ENCODE measurements at places on chromosomes 13 and 19.
A peak's percentile ranks its signal among the peaks of the same experiment; 100 is the strongest.

DNA sequence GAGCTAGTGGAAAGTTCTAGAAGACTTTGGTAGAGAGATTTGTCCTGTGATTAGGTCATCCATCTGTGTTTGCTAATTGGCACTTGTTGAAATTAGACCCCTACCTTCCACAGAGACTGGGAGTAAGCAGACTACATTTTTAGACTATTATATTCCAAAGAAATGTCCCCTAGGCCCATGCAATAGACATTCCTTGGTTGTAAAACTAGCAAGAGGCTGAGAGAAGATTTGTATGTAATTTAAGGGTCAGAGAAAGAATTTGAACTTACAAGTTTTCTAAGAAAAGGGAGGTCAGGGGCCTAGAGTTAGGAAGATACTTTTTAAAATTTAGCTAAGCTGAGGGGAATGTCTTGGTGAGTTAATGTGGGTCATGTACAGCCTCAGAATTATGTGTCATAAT lies 470.7 kb upstream of the SLITRK1 start:
- H3K27me3 ChIP-seq, result no peaks in the 10 kb centered on the region
- no peak for DNase-seq
- H3K4me1 ChIP-seq, result no peaks in the 10 kb centered on the region
- H3K27ac ChIP-seq, result no peak overlapping the region
- H3K36me3 ChIP-seq, result no peaks in the 10 kb centered on the region

DNA sequence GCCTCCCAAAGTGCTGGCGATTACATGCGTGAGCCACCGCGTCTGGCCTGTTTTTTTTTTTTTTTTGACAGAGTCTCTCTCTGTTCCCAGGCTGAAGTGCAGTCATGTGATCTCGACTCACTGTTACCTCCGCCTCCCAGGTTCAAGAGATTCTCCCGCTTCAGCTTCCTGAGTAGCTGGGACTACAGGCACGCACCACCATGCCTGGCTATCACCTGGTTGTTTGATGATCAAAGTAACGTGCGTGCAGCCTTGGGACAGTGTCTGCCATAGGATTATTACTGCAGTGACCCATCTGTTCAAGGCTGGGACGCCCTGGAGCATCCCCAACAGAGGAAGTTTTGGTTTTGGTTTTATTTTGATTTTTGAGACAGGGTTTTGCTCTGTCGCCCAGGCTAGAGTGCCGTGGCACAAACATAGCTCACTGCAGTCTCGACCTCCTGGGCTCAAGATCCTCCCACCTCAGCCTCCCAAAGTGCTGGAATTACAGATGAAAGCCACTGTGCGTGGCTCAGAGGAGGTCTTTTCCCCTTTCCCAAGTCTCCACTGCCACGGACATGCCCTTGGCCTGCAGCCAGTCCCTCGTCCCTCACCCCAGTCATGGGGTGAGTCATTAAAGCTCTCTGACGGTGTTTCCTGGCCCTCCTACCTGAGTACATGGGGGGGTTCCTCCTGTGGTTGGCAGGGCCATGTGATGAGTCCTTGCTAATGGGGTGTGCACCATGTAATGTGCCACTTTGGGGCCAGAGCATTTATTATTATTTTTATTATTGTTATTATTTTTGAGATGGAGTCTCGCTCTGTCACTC lies 65.6 kb downstream of the IER2 start:
- peaks cover 56% of the 10 kb centered on the region for H3K36me3 ChIP-seq
- no peak overlapping the region for H3K27ac ChIP-seq
- no peak for DNase-seq
- no peak overlapping the region for H3K4me3 ChIP-seq
- H3K4me1 ChIP-seq, result no peaks in the 10 kb centered on the region

DNA sequence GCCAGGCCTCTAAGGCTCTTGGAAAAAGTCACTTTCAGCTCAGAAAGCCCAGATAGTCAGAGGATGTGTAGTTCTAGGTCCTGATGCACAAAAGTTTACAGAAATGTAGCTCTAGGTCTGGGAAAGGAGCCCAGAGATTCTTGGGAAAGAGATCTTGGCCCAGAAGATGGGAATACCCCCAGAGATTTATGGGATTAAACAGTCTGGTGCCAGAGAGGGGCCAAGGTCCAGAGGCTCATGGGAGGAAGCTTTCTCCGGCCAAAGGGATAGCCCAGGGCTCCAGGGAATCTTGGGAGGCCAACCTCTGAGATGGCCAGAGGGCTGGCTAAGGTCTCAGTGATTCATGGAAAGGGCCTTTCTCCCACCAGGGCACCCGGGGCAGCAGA lies 15.2 kb downstream of the BCAT2 start:
- DNase-seq, result no peak
- peak overlapping the region; percentile 96 for H3K27ac ChIP-seq
- peaks cover 25% of the 10 kb centered on the region for H3K4me1 ChIP-seq
- peaks cover 36% of the 10 kb centered on the region for H3K36me3 ChIP-seq
- no peak overlapping the region for H3K4me3 ChIP-seq
- no peaks in the 10 kb centered on the region for H3K27me3 ChIP-seq

DNA sequence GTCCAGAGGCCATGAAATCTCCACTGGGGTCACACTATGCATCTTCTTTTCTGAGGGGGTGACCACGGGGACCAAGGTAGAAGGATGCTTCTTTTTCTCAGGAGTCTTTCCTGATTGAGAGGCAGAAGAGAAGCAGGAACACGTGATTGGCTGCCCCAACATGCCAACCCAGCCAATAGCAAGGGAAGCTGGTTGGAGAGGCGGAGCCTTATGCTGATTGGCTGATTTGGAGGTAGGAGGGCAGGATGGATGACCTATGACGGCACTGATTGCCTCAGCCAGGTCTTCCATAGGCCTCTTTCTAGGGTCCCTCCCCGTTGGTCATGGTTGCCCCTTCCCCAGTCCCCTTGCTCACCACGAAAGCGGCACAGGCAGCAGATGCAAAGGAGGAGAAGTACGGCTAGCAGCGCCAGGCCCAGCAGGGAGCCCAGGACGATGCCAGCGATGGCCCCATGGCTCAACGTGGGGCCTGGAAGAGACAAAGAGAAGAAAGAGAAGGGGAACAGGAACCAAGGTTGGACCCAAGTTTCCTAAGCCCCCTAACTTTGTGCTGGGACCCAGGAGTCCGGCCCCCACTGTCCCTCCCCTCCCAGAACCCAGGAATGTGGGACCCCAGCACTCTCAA lies 8.0 kb downstream of the VSIG10L start:
- H3K36me3 ChIP-seq, result peaks cover 17% of the 10 kb centered on the region
- peaks cover 6% of the 10 kb centered on the region for H3K4me1 ChIP-seq
- H3K27ac ChIP-seq, result no peak overlapping the region
- H3K27me3 ChIP-seq, result no peaks in the 10 kb centered on the region
- no peak for DNase-seq

GRCh38 chr19:4399812-4400134 lies 574 bp downstream of the SH3GL1 start:
- H3K27me3 ChIP-seq, result no peaks in the 10 kb centered on the region
- peaks cover 62% of the 10 kb centered on the region for H3K4me1 ChIP-seq
- H3K27ac ChIP-seq, result peak overlapping the region; percentile 88

- H3K27me3 ChIP-seq, result no peaks in the 10 kb centered on the region
- no peaks in the 10 kb centered on the region for H3K36me3 ChIP-seq
- H3K27ac ChIP-seq, result no peak overlapping the region
- H3K4me3 ChIP-seq, result no peak overlapping the region
- DNase-seq, result no peak
- no peaks in the 10 kb centered on the region for H3K4me1 ChIP-seq
These were observed 2130.9 kb upstream of the PCDH20 start for GRCh38 chr13:63546524-63546923.

- peaks cover 23% of the 10 kb centered on the region for H3K36me3 ChIP-seq
- H3K4me3 ChIP-seq, result peak overlapping the region; percentile 79
- H3K27ac ChIP-seq, result peak overlapping the region; percentile 37
- no peak for DNase-seq
These were observed 646 bp downstream of the ABHD8 start for GRCh38 chr19:17302391-17303166.

DNA sequence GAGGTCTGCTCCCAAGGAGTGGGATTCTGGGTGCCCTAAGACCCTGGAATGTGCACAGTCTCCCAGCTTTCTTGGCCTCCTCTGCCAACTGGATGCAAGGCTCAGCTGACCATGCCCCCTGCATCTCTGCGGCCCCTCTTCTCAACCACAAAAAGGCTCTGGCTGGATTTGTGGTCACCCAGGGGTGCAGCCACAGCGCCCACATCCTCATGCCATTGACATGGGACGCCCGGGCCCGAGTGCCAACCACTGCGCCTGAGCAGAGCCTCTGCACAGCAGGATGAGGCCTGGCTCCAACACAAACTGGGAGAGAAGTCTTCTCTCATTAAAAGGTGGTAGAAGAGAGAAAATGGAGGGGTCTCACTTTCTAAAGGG lies 103.5 kb downstream of the FOXO1 start:
- H3K4me3 ChIP-seq, result no peak overlapping the region
- peaks cover 17% of the 10 kb centered on the region for H3K4me1 ChIP-seq
- H3K36me3 ChIP-seq, result peaks cover 4% of the 10 kb centered on the region
- DNase-seq, result no peak
- H3K27ac ChIP-seq, result peak overlapping the region; percentile 9

- H3K4me1 ChIP-seq, result peaks cover 37% of the 10 kb centered on the region
- no peak for DNase-seq
- H3K27ac ChIP-seq, result no peak overlapping the region
- no peak overlapping the region for H3K4me3 ChIP-seq
- peaks cover 94% of the 10 kb centered on the region for H3K36me3 ChIP-seq
These were observed 22.0 kb downstream of the MPND start for GRCh38 chr19:4365341-4365740.

- no peak overlapping the region for H3K4me3 ChIP-seq
- no peaks in the 10 kb centered on the region for H3K27me3 ChIP-seq
- no peaks in the 10 kb centered on the region for H3K36me3 ChIP-seq
- no peak overlapping the region for H3K27ac ChIP-seq
- no peak for DNase-seq
- peaks cover 41% of the 10 kb centered on the region for H3K4me1 ChIP-seq
These were observed 43.1 kb downstream of the COL4A1 start for GRCh38 chr13:110263888-110264287.

- DNase-seq, result no peak
- peaks cover 14% of the 10 kb centered on the region for H3K4me1 ChIP-seq
These were observed 4.1 kb downstream of the CRYL1 start for GRCh38 chr13:20521364-20522115.

GRCh38 chr19:45852983-45853382 lies 10.0 kb downstream of the SYMPK start:
- DNase-seq, result no peak
- no peak overlapping the region for H3K27ac ChIP-seq
- H3K27me3 ChIP-seq, result no peaks in the 10 kb centered on the region
- peaks cover 70% of the 10 kb centered on the region for H3K36me3 ChIP-seq

DNA sequence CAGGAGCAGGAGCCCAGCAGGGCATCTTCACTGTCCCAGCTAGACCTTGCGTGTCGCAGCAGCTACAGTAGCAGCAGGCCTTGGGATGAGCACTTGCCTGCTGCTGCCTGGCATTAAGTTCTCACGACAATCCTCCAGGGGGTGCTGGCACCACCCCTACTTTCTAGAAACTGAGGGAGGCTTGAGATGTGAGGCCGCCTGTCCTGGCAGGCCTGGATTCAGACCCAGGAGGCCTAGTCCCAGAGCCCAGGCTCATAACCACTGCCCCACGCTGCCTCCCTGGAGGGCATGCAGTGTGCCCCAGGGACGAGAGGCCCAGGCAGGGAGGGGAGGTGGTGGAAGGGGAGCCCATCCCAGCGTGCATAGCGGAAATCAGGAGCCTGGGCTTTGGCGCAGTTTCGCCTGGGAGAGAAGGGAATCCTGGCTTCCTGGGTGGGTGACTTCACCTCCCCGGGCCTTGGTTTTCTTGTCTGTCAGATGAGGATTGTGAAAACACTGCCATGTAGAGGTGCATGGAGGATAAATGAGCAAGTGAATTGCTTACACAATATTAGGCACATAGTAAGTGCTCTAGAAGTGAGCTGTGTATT lies 26.1 kb downstream of the PPP5C start:
- H3K4me3 ChIP-seq, result no peak overlapping the region
- H3K36me3 ChIP-seq, result peaks cover 60% of the 10 kb centered on the region
- H3K27ac ChIP-seq, result peak overlapping the region; percentile 2
- H3K4me1 ChIP-seq, result peaks cover 20% of the 10 kb centered on the region

DNA sequence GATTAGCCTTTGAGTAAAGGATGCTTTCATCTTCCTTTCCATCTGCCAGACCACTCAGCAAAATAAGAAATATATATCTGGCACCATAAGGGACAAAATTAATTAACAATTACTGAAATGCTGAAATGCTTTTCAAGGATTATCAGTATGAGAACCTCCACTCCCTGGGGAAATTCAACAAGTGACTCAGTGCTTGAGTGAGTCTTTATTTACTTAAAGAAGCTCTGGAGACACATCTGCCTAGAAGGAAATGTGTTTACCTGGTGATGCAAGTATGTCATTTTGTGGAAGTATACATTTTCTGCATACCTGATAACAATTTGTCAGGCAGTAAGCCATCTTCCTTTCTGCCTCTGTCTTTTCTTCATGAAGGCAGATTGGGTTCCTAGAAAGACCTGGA lies 23.4 kb downstream of the ZNF560 start:
- no peak overlapping the region for H3K4me3 ChIP-seq
- no peak overlapping the region for H3K27ac ChIP-seq
- DNase-seq, result no peak
- H3K4me1 ChIP-seq, result no peaks in the 10 kb centered on the region
- H3K36me3 ChIP-seq, result no peaks in the 10 kb centered on the region
- no peaks in the 10 kb centered on the region for H3K27me3 ChIP-seq

DNA sequence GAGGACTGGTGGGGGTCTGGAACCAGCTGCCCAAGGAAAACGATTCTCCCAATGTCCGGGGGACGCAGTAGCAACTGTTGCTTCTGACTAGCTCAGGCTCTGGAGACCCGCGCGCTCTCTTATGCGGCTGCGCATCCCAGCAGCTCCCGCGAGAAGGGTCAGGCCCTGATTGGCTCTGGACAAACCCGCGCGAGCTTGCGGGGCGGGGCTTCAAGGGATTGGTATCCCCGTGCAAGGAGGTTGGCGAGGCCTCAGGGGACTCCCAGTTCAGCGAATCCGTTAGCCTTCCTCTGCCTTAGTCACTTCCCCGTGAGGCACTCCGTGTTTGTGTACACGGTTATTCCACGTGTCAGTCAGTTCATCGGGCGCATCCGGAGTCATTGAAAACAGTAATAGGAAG lies 20.2 kb downstream of the SIGLECL1 start:
- no peak overlapping the region for H3K4me3 ChIP-seq
- H3K36me3 ChIP-seq, result no peaks in the 10 kb centered on the region
- no peaks in the 10 kb centered on the region for H3K27me3 ChIP-seq
- no peak overlapping the region for H3K27ac ChIP-seq
- no peak for DNase-seq

DNA sequence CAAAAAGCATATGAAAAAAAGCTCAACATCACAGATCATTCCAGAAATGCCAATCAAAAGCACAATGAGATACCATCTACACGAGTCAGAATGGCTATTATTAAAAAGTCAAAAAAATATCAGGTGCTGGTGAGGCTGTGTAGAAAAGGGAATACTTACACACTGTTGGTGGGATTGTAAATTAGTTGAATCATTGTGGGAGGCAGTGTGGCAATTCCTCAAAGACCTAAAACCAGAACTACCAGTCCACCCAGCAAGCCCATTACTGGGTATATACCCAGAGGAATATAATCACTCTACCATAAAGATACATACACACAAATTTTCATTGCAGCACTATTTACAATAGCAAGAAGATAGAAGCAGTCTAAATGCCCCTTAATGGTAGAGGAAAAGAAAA lies 529.9 kb downstream of the SLITRK1 start:
- H3K27ac ChIP-seq, result no peak overlapping the region
- no peak overlapping the region for H3K4me3 ChIP-seq
- no peaks in the 10 kb centered on the region for H3K4me1 ChIP-seq
- DNase-seq, result no peak
- H3K36me3 ChIP-seq, result no peaks in the 10 kb centered on the region
- no peaks in the 10 kb centered on the region for H3K27me3 ChIP-seq

Data from spinal cord (tissue), 10 donors.